Renal cortex interstitium (tissue), 15 donors: ENCODE measurements at places on chromosomes 1 and 21.

GRCh38 chr1:202586871-202587270, 123.4 kb downstream of the SYT2 start:
- no peak for DNase-seq

GRCh38 chr1:93554883-93555872, 107.3 kb downstream of the FNBP1L start:
- no peak for DNase-seq

- no peak for DNase-seq
Measured at GRCh38 chr1:221700948-221701347, 40.9 kb downstream of the DUSP10 start.

DNA sequence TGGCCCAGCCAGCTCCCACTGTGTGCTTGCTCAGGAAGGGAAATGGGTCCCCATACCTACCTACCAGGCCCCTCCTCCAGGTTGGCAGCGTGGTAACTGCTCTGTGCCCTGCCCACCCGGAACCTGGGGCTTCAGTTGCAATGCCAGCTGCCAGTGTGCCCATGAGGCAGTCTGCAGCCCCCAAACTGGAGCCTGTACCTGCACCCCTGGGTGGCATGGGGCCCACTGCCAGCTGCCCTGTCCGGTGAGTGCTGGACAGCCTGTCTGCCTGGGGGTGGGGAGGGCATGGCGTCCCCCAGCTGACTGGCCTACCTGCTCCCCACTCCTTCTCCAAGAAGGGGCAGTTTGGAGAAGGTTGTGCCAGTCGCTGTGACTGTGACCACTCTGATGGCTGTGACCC, 10.8 kb upstream of the LRRC71 start:
- DNase-seq = no peak

DNA sequence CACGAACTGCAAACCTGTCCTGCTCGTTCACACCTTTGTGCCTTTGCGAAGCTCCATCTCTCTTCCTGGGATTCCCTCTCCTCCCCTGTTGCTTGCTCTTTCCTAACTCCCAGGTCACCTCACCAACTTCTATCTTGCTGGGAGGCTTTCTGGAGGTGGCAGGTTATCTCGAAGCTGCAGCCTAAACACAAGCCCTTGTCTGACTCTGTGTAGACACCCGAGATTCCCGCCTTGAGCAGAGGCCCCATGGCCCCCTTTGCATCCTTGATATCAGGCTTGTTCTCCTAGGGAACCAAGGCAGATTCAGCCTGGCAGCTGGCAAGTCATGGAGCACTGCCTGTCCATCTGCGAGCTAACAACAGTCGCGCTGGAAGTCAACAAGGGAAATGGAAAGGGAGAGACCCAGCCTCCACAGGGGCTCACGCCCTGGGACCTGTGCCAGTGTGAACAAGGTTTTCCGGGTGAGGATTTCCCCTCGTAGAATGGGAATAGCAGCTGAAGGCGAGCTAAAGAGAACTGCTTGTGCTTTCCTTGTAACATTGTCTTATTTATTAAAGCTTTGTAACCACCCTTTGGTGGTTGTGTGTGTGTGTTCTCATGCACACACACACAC, 109.5 kb upstream of the JUN start:
- DNase-seq = no peak

DNA sequence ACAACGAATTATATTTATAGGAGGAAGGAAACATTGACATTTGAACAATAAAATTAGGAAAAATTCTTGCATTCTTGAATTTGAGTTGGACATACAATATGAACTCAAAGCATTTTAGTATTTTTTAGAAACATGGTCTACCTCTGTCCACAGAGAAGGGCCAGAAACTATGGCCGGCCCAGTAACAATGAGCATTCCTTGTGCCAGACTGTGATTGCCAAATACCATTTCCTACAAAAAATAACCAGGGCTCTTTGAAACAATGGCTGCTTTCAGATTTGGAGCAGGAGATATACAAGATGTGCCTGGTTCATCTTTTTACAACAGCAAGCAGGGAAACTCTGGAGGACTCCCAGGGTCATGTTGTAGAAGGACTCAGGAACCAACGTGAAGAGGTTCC, 38.4 kb downstream of the NOS1AP start:
- no peak for DNase-seq
